ENCODE measurements at places on chromosomes 6 and 20. TPM values are rescaled to one million over a fixed set of nuclear protein-coding genes. Genes with fewer than 3 reads are reported as not detected.

DNA sequence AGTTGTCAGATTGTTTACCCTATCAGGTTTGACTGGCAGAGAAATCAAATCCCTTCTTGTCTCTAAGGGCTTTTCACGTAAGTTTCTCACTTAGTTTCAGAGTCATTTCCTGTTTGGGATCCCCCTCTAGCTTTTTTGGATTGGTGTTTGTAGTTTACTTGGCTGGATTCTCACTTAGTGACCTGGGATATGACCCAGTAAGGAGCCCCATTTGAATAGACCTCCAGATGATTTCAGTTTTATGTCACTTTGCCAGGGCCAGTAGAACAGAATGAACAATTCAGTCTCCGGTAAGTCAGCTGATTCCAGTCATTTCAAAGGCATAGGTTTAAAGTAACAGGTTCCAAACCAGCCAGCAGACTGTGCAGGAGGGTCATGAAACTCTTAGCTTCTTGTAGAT is 8.2 kb downstream of the FAM135A start:
- DNase-seq, result no peak

DNA sequence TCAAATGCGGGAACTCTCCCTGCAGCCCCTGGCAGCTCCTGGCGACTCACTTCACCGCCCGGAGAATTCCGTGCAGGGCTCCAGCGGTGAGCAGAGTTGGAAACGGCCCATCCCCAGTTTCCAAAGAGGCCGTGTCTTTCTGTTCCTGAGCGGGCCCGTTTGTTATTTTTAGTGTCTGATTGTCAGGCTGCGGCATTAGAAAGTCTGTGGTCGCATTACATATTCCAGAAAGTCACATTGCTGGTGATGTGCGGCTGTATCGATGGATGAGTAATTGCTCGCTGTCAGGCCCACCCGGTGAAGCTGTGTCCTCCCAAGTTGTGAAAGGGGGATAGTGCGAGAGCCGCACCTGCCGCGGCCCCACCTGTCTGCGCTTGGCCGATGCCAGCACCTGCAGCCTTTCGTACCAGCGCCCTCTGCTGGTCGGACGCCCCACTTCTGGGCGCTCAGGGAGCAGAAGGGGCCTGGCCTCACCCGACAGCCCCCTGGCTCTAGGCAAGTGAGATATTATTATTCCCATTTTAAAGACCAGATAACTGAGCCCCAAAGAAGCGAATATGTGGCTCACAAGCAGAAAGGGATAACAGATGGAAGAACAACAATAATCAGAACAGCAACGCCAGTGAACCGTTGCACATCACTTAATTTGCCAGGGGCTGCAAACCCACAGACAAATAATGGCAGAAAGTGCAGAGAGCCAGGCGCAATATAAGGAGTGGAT is 244.9 kb downstream of the TSHZ2 start:
- peak; percentile 82 for DNase-seq

DNA sequence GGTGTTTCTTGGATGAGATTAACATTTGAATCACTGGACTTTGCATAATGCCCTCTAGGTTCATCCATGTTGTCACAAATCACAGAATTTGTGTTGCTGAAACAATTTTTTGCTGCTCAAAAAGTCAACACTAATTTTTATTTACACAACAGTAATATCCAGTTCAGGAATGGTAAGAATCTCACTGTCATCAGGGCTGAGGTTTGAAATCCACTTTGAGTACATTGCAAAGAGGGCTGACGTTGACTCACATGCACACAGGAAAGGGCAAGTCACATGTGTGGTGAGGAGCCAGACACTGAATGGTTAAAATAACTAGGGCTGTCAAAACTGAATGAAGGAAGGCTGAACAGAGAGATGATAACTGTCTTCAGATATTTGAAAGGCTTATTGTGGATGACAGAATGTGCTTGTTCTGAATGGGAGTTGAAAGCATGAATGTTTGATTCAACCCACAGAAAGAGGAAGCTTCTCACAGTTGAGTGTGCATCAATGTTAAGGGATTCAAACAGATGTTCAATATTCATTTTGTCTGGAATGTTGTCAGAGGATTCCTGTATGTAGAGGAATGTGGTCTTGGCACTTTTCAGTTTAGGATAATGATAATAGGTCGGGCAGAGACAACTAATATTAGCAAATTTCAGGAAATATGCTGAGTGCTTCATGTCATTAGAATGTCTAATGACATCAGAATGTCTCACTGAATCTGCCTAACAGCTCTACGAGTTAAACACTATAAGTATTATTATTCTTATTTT is 3.6 kb upstream of the ADGRG6 start:
- no peak for DNase-seq

DNA sequence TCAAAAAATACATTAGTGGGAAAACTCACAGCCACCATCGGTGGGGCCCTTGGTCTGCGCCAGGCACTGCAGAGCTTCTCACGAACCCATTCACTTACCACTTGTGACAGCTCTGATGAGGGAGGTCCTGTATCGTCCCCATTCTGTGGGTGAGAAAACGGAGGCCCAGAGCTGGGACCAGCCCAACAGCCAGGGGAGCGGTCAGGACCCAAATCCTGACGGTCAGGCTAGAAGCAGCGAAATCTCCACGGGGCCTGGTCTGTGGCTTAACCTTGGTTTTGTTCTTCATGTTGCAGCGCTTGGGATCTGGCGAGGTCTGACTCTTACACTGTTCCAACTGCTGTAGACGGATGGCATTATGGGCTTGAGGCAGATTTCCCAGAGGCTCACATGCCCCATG is 7.7 kb upstream of the VSX1 start:
- DNase-seq, result no peak

GRCh38 chr6:87789198-87789899 is 87.3 kb upstream of the AKIRIN2 start:
- no peak for DNase-seq

- DNase-seq, result no peak
Observed at GRCh38 chr20:37352608-37352980, 6.7 kb downstream of the SRC start.

- no peak for DNase-seq
Observed at GRCh38 chr6:14950103-14950969, 295.5 kb upstream of the JARID2 start.

DNA sequence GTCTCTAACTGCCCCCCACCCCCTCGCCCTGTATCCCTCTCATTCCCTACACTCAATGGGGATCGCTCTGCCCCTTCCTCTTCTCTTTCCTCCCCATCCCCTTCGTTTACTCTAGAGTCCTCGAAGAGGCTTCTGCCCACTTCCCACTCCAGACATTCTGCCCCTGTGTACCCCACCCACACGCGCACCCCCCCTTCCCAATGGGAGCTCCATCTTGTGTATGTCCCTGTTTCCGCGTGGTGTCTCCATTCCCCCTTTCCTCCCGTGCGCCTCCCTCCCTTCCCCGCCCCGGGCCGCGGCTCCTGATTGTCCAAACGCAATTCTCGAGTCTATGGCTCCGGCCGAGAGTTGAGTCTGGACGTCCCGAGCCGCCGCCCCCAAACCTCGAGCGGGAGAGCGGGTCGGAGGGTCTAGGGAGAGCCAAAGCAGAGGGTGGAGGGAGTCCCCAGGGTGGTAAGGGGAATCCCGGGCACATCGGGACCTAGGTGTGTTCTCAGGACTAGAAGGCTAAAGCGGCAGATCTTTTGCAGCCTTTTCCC is 679 bp upstream of the RING1 start:
- DNase-seq, result peak; percentile 89

GRCh38 chr6:40427196-40427595 is 160.0 kb downstream of the LRFN2 start:
- DNase-seq, result no peak

CGA gene
- 6.6 TPM for polyA plus RNA-seq
